Progenitor cell of endocrine pancreas (in vitro differentiated cells): ENCODE measurements at places on chromosomes 3 and 15.
A peak's percentile ranks its signal among the peaks of the same experiment; 100 is the strongest.

GRCh38 chr3:66809595-66809958 lies 188.5 kb upstream of the KBTBD8 start:
- DNase-seq: no peak

DNA sequence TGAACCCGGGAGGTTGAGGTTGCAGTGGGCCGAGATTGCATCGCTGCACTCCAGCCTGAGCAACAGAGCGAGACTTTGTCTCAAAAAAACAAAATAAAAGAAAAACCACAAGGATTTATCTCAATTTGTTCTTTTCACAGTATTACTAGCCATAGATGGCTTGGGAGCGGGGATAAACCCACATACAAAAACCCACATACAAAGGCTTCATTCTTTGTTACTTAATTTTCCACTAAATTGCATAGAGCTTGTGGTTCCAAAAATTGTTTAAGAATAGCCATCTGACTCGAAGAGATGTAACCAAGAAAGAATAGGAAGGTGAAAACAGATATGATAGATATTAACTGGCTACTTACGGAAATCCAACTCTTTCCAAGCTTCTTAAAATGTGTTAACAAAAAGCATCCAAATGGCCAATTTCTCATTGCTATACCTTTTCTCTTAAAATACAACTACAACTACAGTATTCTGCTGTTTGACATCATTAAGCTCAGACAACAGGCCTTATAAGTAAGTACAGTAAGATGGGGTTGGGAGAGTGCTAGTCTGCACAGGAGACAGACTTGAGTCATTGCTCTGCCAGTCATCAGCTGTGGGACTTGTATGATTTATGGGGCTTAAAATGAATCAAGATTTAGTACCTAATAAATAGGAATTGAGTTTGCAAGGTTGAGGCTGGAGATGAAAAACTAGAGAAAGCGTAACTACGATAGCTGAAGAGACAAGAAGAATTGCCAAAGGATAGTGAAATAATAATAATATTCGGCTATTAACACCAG lies 96.6 kb upstream of the PLXND1 start:
- no peak for DNase-seq

DNA sequence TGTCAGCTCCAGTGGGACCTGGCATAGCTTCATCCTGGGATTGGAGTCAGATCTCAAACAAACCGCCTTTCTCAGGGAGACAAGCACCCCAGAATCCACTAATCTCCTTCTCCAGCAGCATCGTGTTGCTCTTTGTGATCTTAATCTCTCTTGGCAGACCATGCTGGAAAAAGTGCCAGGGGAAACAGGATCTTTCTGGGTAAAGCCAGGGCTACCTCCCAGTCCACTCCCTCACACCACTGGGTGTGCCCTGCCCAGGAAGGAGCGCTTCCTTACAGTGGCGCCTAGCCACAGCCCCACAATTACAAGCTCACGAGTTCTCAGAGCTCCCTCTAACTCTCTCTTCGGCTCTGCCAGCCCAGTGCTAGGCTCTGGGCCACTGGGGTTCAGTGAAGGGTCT lies 32.2 kb downstream of the RPLP1 start:
- no peak for DNase-seq

DNA sequence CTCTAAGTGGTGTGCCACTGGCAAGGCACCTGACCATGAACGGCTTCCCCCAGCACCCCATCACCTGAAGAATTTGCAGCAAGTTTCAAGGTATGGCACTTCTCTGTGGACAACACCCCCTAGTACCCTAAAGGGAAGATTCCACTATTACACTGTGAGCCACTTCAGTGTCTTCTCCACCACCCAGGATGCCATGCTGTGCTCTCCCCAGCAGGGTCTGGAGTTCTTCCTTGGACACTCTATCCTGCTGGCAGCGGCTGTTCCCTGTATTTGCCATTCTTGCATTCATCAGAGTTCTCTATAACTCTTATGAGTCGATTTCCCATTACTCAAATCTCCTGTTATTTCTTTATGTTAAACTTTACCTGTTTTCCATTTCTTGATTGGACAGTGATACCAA lies 33.9 kb upstream of the RNU6-1 start:
- no peak for DNase-seq

GRCh38 chr15:96160800-96161199 lies 169.7 kb upstream of the NR2F2 start:
- no peak for DNase-seq

GRCh38 chr15:58167095-58167691 lies 29.0 kb downstream of the AQP9 start:
- DNase-seq: no peak

- no peak for DNase-seq
Observed at GRCh38 chr15:55221090-55222011, 24.6 kb upstream of the RSL24D1 start.

DNA sequence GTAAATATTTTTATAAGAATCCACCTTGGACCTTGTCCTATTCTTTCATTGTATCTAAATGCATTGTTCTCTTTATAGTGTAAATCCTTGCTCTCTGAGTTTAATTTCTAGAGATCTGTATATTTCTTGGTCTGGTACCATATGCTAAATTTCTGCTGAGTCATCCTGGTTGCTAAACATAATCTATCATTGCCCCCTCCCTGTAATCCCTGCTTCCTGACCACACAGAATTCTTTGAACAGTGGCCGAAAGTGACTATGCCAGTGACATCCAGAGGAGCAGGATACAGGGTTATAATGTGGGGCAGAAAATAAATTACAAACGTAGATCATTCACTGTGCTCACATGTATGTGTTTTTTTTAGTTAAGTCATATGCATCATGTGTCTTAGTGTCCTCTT lies 143.1 kb downstream of the DIPK2A start:
- no peak for DNase-seq

- DNase-seq: no peak
Observed at GRCh38 chr3:134106580-134106979, 76.9 kb upstream of the SLCO2A1 start.

- no peak for DNase-seq
Observed at GRCh38 chr3:4765212-4765611, 214.0 kb upstream of the BHLHE40 start.

DNA sequence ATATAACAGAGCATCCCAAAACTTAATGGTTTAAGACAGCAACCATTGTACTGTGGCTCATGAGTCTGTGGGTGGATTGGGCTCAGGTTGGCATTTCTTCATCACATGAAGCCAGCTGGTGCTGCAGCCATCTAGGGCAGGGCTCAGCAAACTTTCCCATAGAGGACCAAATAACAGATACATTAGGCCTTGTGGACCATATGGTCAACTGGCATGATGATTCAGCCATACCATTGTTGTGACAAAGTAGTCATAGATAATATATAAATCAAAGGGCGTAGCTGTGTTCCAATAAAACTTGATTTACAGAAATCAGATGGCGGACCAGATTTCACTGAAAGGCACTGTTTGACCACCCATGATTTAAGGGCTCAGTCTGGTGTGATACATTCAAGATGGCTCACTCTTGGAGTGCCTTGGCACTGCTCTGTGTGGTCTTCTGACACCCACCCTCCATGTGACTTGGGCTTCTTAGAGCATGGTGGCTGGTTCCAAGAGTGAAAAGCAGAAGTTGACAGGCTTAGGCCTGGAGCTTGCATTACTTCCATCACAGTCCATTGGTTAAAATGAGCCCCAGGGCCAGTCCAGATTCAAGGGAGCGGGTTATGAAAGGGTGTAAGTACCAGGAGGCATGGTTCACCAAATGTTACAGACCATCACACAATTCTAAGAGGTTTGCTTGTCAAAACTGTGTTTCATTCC lies 40.8 kb upstream of the BHLHE40 start:
- DNase-seq: no peak

DNA sequence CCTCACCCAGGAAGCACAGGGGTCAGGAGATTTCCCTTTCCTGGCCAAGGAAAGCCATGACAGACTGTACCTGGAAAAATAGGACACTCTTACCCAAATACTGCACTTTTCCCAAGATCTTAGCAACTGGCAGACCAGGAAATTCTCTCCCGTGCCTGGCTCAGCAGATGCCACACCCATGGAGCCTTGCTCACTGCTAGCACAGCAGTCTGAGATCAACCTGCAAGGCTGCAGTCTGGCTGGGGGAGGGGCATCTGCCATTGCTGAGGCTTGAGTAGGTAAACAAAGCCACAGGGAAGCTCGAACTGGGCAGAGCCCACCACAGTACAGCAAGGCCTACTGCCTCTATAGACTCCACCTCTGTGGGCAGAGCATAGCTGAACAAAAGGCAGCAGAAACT lies 567.3 kb upstream of the LMCD1 start:
- DNase-seq: no peak

DNA sequence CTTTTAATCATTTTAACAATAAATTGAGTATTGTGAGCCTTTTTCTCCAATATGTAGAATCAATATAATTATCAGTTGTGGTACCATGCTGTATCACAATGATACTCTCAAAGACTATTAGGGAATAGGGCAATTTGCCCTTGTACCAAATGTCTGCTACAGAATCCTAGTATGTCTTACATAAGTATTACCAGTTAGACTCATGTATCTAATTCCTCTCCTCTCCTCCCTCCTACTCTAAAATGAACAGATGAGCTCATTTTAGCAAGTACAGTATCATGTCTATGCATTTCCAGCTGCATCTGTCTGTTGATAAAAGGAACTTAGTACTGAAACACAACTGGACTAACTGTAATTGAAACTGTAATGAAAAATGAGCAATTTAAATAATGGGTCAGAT lies 124.3 kb upstream of the ATP11B start:
- DNase-seq: no peak

DNA sequence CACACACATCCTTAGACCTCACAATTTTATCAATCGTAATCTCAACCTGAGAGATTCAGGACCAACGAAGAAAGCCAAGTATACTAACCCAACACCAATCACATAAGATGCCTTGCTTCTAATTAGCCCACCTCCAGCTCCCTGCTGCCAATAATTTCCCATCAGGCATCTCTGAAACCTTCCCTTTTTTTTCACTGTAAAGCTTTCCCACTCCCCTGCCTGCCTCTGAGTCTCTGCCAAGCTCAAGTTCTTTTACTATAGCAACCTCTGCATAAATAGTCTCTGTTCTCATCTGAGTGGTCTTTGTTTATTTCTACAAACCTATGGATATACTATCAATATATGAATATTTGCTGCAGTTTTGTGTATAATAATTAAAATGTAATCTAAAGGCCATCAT lies 86.5 kb downstream of the PIK3CB start:
- no peak for DNase-seq

- DNase-seq: no peak
Observed at GRCh38 chr3:43113671-43114070, 7.8 kb upstream of the POMGNT2 start.

DNA sequence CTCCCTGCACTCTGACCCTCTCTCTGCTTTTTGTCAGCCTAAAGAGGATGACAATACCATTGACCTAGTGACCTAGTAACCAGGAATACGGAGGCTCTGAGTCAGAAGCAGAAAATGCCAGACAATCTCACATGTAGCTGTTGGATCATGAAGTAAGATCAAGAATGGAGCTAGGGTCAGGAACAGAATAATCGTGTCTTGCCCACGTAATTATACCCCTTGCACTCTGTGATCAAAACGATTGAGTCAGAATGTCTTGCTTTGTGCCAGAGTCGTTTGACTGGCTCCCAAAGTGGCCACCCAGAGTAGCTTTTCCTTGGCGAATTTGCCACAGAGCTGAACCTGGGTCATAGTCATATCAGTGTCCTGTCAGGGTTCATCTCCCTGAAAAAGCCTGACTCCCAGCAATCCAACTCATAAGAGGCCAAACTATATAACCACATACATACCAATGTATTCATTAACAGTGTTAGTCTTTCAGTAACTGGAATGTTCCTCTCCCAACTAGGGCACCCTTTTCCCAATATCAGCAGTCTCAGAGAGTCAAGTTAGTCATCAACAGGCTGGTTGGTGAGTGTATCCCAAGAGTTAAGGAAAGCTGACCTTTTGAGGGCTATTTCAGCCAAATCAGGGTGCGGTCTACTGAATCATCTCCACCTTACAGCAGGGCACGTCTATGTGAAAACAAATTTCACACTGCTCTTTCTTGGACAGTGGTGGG lies 5.0 kb upstream of the CDV3 start:
- DNase-seq: no peak

GRCh38 chr15:63006032-63006878 lies 36.3 kb upstream of the TPM1 start:
- no peak for DNase-seq

DNA sequence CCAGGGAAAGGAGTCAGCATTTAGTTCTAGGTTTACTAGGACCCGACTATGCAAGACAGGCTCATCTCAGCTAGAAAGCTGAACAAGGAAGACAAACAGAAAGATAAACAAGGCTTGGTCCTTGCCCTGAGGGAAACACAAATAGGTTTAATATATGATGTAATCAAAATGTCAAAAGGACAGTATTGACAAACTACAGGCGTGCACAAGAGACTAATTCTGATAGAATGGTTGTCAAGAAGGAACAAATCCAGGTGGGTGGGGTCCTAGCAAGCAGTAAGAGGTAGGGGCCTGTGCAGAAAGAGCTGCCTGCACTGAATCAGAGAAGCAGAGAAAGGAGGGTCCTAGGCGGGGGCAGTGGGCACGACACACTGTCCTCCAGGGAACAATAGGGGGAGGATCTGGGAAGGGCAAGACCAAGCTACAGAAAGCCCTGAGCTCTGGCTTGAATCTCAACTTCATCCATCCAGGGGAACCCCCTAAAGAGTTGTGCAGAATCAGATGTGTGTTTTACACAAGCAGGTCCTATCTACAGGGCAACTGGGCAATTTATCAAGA lies 23.4 kb downstream of the RFTN1 start:
- no peak for DNase-seq

- DNase-seq: peak; percentile 11
Observed at GRCh38 chr3:190644035-190644434, 130.2 kb downstream of the IL1RAP start.

DNA sequence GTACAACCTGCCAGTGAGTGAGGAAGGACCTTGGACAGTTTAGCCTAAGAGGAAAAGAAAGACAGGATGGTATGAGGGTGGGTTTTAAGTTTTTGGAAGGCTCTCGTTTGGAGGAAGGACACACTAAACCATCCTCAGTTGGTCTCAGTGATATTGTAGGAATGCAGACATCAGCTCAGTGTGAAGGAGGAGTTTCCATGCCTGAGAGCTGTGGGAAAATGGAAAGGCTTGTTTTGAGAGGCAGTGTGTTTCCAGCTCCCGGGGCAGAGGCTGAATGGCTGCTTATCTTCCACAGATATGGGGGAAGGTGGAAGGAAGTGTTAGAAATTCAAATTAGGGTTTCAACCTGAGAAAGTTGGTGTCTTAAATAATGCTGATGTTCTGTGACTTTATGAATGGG lies 89.6 kb upstream of the MYZAP start:
- no peak for DNase-seq

DNA sequence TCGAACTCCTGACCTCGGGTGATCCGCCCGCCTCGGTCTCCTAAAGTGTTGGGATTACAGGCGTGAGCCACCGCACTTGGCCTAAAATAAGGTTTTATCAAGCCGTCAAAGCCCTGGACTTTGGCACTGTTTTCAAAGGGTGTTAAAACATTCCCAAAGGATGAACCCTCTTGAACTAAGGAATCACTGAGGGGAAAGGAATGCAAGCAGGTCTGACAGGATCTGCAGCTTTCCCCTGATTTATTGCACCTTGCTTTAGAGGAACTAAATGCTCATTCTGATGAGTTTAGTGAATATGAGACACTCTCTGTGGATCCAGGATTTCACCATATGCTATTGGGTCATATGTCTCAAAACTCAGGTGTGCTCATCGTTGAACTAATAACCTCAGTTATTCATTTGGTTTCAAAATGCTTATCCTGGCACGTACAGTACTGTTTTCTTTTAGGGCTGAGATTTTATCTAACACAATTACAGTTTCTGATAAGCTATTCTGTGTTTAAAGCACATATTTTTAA lies 63.0 kb upstream of the TSC22D2 start:
- no peak for DNase-seq

- DNase-seq: no peak
Observed at GRCh38 chr3:72798552-72799195, 49.6 kb downstream of the SHQ1 start.
